ENCODE measurements at places on chromosomes 2 and 18. TPM values are rescaled to one million over a fixed set of nuclear protein-coding genes. Genes with fewer than 3 reads are reported as not detected.

Gene PJVK
- total RNA-seq = not detected

Gene ZNF385B
- total RNA-seq = not detected

Gene AQP12A
- total RNA-seq = not detected

GRCh38 chr2:128263902-128264331 lies 54.8 kb downstream of the HS6ST1 start:
- no peak for DNase-seq

DNA sequence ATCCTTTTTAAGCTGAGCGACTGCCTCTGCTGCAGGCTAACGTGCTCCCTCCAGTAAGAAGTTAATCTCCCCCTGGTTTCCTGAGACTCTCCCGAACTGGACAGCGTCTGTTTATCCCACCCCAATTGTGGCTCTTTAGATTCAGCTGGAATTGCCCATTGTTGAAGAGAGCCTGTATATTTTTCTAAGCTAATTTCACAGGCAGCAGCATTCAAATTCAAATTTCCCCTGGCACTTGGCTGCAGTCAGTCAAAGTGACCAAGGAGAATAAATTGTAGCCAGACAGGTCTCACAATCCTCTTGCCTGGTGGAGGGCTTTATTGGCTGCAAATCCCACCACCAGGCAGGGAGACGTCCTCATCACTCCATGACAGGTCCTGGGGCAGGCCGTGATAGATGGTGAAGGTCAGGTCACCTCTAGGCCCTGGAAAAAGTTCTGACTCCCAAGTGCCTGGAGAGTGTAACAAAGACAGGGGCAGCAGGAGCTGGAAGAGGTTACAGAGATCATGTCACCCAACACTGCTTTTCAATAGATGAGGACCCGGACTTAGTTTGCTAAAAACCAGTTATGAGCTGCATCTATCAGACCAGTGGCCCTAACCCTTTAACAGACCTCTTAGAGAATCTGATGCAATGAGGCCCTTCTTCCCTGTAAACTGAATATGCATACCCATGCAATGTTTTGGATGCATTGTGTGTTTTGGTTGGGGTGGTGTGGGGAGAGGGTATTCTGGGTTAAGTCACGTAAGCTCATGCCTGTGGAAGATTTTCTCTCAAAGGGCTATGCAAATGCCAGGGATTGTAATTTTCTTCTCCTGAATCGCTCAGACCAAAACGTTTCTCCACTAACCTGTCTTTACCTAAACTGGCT lies 32.3 kb upstream of the C18orf32 start:
- DNase-seq = no peak
